K562 (cell line): ENCODE measurements at places on chromosomes 16 and 17.

GRCh38 chr16:4016658-4017057 lies 99.6 kb downstream of the ADCY9 start:
- no peak overlapping the region for H3K4me3 ChIP-seq
- DNase-seq = no peak
- no peaks in the 10 kb centered on the region for H3K36me3 ChIP-seq
- H3K27ac ChIP-seq = no peak overlapping the region

DNA sequence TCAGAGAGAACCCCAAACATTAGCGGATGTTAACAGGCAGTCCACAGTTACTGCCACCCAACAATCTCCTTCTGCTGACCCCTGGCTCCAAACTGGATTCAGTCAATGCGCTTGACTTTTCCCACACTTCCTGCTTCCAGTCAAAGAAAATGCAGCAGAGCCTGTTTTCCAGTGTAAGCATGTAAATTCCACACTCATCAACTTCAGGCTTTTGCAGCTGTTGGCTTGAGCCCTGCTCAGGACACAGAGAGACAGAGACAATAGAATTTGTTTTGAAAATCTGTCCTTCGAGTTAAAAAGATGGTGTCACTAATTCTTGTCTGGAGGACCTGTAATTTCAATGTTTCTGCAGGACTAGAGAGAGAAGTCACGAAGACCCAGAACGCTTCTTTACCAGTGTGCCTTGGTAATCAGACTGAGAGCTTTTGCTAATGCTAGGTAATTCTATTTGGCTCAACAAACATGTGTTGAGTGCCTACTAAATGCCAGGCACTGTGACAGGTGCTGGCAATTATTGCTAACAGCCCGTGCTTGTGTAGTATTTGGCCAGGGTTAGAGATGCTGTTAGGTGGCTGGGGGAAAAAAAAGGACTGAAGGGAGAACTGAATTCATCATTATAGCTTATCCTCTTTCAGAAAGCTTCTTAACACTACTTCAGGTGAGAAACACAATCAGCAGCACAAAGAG lies 32.5 kb downstream of the HOXB1 start:
- no peak overlapping the region for H3K4me3 ChIP-seq
- no peak overlapping the region for H3K27ac ChIP-seq
- H3K27me3 ChIP-seq = no peaks in the 10 kb centered on the region
- no peak for DNase-seq

GRCh38 chr16:83561876-83562275 lies 245.9 kb upstream of the HSBP1 start:
- no peaks in the 10 kb centered on the region for H3K36me3 ChIP-seq
- no peaks in the 10 kb centered on the region for H3K27me3 ChIP-seq
- H3K27ac ChIP-seq = no peak overlapping the region

- no peak overlapping the region for H3K4me3 ChIP-seq
- peaks cover 40% of the 10 kb centered on the region for H3K27me3 ChIP-seq
- DNase-seq = no peak
- H3K27ac ChIP-seq = no peak overlapping the region
- no peaks in the 10 kb centered on the region for H3K4me1 ChIP-seq
Measured at GRCh38 chr16:86391486-86391885, 118.8 kb upstream of the FOXF1 start.

DNA sequence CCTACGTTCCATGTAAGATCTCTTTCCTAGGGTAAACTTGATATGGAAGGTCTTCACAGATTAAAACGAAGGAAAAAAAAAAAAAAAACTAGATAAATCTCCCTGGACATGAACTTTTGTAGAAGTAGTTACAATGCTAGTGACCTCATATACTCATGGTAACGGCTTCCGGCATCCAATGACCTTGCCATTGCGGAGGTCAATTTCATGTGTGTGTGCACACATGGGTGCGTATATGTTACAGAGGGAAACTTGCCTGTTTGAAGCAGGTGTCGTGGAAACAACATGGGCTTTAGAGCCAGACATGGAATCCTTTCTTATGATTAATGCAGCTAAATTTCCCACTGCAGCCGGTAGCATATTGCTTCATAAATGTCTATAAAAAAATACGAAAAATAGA lies 435.5 kb downstream of the MAF start:
- no peaks in the 10 kb centered on the region for H3K4me1 ChIP-seq
- no peaks in the 10 kb centered on the region for H3K36me3 ChIP-seq
- H3K4me3 ChIP-seq = no peak overlapping the region
- peaks cover 20% of the 10 kb centered on the region for H3K27me3 ChIP-seq
- H3K27ac ChIP-seq = no peak overlapping the region

- DNase-seq = no peak
- no peaks in the 10 kb centered on the region for H3K4me1 ChIP-seq
- H3K27ac ChIP-seq = no peak overlapping the region
- no peaks in the 10 kb centered on the region for H3K36me3 ChIP-seq
Measured at GRCh38 chr16:56029026-56029425, 153.9 kb upstream of the CES5A start.

GRCh38 chr17:50460831-50461526 lies 7.7 kb downstream of the CHAD start:
- DNase-seq = no peak
- peaks cover 61% of the 10 kb centered on the region for H3K27me3 ChIP-seq
- H3K4me3 ChIP-seq = no peak overlapping the region

- H3K36me3 ChIP-seq = no peaks in the 10 kb centered on the region
- H3K4me1 ChIP-seq = peaks cover 23% of the 10 kb centered on the region
- peak overlapping the region; percentile 55 for H3K4me3 ChIP-seq
- no peaks in the 10 kb centered on the region for H3K27me3 ChIP-seq
Measured at GRCh38 chr16:3188925-3189825, 1.2 kb downstream of the OR1F1 start.

DNA sequence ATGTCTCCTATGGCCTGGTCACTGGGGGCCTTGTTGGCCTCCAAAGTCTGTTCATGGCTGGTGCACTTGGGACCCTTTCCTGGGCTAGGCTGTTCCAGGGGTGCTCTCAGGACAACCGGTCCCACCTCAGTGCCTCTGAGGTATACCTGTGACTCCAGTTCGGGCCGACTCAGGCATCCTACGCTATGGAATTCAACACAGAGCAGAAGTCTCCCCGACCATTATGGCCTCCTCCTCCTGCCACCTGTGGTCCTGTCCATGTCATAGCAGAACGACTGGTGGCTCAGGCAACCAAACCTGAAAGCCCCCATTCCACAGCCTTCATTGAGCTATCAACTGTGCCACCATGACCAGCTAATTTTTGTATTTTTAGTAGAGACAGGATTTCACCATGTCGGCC lies 8.5 kb upstream of the PSMD7 start:
- H3K27me3 ChIP-seq = no peaks in the 10 kb centered on the region
- H3K4me1 ChIP-seq = no peaks in the 10 kb centered on the region
- no peaks in the 10 kb centered on the region for H3K36me3 ChIP-seq
- H3K27ac ChIP-seq = no peak overlapping the region

DNA sequence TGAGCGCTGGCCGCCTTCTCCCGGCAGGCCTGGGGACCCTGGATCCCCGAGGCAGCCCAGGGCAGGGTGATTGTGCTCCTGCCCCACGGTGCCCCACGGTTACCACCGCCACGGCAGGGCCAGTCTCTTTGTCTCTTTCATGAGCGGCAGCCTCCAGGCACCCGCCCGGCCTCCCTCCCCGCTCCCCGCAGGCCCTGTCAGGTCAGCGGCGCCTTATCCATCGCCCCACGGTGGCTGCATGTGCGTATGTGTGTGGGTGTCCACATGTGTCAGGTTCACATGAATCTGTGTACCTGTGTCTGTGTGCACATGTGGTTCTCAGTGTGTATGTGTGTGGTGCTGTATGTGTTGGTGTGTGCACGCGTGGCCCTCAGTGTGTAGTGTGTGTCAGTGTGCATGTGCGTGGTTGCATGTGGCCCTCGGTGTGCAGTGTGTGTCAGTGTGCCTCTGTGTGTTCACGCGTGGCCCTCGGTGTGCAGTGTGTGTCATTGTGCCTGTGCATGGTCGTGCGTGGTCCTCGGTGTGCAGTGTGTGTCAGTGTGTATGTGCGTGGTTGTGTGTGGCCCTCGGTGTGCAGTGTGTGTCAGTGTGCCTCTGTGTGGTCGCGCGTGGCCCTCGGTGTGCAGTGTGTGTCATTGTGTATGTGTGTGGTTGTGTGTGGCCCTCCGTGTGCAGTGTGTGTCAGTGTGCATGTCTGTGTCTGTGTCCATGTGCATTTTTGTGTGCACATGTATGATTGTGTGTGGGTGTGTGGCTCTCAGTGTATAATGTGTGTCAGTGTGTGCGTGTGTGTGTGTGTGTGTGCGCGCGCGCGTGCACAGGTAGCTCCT lies 239.2 kb upstream of the GSE1 start:
- H3K27me3 ChIP-seq = no peaks in the 10 kb centered on the region
- H3K4me1 ChIP-seq = peaks cover 99% of the 10 kb centered on the region
- H3K27ac ChIP-seq = no peak overlapping the region; the same call in 2 of the 3 replicates
- DNase-seq = no peak
- H3K36me3 ChIP-seq = no peaks in the 10 kb centered on the region
- no peak overlapping the region for H3K4me3 ChIP-seq

- DNase-seq = no peak
- H3K36me3 ChIP-seq = peaks cover 21% of the 10 kb centered on the region; the same call in 1 of the 3 replicates
- H3K4me1 ChIP-seq = peaks cover 4% of the 10 kb centered on the region; the same call in 1 of the 3 replicates
- no peaks in the 10 kb centered on the region for H3K27me3 ChIP-seq
- H3K27ac ChIP-seq = no peak overlapping the region; the same call in 2 of the 3 replicates
Measured at GRCh38 chr17:1644493-1645206, 882 bp downstream of the SCARF1 start.

GRCh38 chr17:3888343-3889171 lies 4.3 kb downstream of the CAMKK1 start:
- H3K4me3 ChIP-seq = no peak overlapping the region
- H3K27ac ChIP-seq = peak overlapping the region; percentile 87
- peaks cover 27% of the 10 kb centered on the region for H3K4me1 ChIP-seq
- no peaks in the 10 kb centered on the region for H3K27me3 ChIP-seq

DNA sequence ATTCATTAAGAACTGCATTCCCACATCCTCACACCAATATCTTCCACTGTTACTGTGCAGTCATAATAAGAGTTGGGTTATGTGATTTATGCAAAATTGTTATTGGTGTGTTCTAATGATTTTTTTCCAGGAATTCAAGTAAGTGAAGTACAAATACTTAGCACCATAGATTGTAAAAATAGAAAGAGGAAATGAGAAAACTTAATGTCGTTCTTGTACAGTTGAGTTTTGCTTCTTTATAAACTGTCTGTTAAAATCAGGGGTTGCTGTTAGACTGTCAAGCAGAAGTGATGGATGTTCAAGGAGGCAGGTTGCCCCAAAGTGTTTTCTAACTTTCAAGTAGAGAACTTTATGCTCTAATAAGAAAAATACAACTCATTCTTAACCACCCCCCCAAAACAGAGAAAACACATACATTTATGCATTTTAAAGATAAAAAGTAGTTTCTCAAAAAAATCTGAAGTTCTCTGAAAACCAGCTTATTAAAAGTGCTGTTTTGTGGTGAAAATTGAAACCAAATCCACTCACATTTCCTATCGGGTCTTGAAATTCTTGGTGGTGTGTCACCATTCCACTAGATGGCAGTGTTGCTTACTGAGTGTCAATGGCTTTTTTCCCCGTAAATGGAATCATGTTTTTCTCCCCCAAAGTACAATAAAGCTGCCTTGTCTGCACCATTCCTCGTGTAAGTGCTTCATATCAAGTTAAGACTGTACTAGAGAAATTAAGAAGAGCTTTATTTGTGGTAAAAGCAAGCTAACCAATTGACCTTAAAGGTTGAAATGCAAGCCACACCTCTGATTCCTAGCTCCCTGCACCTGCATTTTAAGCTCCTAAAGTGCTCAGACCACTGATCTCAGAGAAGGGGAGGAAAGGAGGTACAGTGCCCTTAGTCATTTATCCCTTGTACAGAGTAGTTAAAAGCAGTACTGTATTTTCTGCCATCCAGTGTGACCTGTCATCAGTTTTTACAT lies 4.7 kb upstream of the IGSF6 start:
- H3K36me3 ChIP-seq = peaks cover 17% of the 10 kb centered on the region; the same call in 2 of the 3 replicates
- DNase-seq = peak; percentile 70
- no peak overlapping the region for H3K27ac ChIP-seq
- no peaks in the 10 kb centered on the region for H3K4me1 ChIP-seq
- no peak overlapping the region for H3K4me3 ChIP-seq

- peak; percentile 80 for DNase-seq
- no peak overlapping the region for H3K27ac ChIP-seq
- H3K27me3 ChIP-seq = peaks cover 17% of the 10 kb centered on the region
- H3K4me3 ChIP-seq = no peak overlapping the region
- no peaks in the 10 kb centered on the region for H3K4me1 ChIP-seq
- no peaks in the 10 kb centered on the region for H3K36me3 ChIP-seq
Measured at GRCh38 chr17:16873174-16874035, 98.5 kb downstream of the TNFRSF13B start.

DNA sequence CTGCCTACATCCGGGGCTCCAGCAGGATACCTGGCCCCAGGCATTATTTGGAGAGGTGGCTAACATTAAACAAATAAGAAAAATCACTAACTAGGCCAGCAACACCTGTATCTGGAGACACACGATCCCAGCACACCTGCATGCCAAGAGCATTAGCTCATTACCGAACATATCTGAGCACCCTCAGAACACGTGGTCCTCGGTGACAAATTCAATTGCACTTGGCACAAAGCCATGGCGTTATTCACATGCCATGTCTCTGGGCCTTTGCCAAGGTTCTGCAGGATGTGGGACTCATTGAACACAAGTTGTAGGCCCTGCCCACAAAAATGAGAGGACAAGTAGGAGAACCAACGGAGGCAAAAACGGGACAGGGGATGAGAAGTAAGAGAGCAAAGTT lies 552.3 kb downstream of the TOX3 start:
- no peaks in the 10 kb centered on the region for H3K4me1 ChIP-seq
- DNase-seq = no peak
- H3K36me3 ChIP-seq = no peaks in the 10 kb centered on the region
- no peak overlapping the region for H3K4me3 ChIP-seq

DNA sequence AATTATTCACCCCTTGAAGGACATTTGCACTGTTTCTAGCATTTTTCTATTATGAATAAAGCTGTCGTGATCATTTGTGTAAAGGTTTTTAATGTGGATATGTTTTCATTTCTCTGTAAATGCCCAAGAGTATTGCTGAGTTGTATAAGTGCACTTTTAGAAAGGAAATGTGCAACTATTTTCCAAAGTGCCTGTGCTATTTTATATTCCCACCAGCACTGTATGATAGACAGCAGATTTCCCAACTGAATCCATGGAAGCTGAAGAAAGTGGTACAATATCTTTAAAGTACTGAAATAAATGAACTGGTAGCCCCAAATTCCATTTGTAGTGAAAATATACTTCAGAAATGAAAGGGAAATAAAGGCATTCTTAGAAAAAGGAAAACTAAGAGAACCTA lies 238.4 kb downstream of the BCAS3 start:
- no peaks in the 10 kb centered on the region for H3K4me1 ChIP-seq
- DNase-seq = no peak
- no peak overlapping the region for H3K4me3 ChIP-seq

GRCh38 chr17:78425429-78425828 lies 47.0 kb downstream of the PGS1 start:
- peaks cover 65% of the 10 kb centered on the region for H3K36me3 ChIP-seq
- H3K4me1 ChIP-seq = peaks cover 20% of the 10 kb centered on the region
- no peaks in the 10 kb centered on the region for H3K27me3 ChIP-seq
- H3K27ac ChIP-seq = no peak overlapping the region
- no peak overlapping the region for H3K4me3 ChIP-seq

- DNase-seq = no peak
- no peak overlapping the region for H3K27ac ChIP-seq
- no peak overlapping the region for H3K4me3 ChIP-seq
- H3K27me3 ChIP-seq = no peaks in the 10 kb centered on the region
Measured at GRCh38 chr17:29840884-29841283, 89.1 kb downstream of the SSH2 start.
